ENCODE measurements at places on chromosomes 1 and 21.

- DNase-seq, result no peak
Measured at GRCh38 chr1:57064379-57065140, 98.7 kb upstream of the C8B start.

- peak; percentile 23 for DNase-seq
Measured at GRCh38 chr1:77538956-77539518, 143.4 kb downstream of the ZZZ3 start.

DNA sequence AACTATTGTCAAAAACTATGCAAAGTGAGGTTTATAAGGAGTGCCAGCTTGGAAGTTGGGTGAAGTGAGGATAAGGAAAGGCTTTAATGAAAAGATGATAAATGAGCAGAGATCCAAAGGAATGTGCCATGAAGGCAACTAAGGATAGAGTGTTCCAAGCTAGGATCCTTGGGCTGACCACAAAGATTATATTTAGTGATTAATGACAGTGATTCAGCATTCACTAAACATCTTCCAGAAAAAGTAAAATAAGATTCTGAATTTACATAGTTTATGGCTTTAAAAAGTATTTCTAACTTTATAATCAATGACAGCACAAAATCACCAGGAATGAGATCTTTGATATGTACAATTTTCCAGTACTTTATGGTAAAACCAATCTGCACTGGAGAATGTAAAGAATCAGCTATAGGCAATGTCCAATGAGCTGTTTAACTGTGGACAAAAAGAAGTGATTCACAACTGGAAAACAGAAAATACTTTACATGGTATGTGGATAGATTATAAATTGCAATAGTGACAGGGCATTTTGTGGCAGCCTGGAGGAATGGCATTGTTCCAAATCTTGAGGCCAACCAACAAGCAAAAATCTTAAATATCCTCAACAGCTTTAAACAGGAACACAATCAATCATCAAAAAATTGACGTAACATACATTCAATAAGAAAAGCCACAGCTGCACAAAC lies 91.2 kb upstream of the KCTD3 start:
- DNase-seq, result no peak

DNA sequence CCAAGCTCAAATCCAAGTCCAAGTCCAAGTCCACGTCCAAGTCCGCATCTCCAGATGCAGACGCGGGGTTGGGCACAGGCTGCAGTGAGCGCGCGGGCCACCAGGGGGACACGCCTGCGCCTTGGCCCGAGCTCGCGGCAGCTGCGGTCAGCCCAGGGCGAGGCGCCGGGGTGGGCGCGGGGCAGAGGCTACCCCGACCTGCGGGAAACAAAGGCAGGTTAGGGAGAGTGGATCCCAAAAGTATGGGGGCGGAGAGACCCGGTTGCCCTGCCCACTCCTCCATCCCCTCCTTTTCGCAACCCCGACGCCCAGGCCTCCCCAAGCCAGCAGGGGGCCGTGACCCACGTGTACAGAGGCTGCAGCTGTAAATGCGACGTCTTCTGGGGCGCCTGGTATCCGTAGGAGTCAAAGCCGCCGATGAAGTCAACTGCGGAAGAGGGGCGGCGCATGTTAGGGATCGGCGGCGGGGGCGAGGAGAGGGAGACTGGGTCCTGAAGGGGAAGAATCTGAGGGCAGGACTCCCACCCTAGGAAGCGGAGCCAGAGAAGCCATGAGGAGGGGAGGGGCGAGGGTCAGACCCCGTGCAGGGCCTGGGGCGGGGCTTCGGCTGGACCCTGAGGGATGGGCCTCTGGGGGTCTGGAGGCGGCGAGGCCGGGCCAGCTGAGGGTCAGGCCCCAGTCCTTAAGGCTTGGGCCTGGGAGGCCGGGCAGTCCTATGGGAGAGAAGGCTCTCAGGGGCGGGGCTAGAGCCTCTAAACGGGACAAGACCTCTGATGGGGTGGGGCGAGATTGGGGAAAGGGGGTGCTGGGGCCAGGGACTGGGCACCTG lies 58.0 kb downstream of the NKAIN1 start:
- DNase-seq, result peak; percentile 72

DNA sequence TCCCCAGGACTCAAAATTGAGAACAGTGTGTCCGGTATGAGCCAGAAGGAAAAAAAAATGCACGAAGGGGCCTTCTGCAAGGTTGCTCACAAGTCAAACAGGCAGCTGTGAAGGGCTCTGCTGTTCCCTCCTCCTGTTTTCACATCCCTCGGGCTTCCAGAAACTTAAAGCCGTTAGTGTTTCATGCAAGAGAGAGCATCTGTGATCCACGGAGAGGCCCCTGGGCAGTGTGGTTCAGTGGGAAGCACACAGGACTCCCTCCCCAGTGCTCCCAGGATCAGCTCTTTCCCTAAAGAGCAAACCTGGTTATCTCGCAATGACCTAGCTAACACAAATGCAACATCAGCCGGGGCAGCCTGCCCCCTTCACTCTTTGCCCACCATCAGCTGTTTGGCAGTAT lies 2.9 kb upstream of the MATN1 start:
- no peak for DNase-seq

DNA sequence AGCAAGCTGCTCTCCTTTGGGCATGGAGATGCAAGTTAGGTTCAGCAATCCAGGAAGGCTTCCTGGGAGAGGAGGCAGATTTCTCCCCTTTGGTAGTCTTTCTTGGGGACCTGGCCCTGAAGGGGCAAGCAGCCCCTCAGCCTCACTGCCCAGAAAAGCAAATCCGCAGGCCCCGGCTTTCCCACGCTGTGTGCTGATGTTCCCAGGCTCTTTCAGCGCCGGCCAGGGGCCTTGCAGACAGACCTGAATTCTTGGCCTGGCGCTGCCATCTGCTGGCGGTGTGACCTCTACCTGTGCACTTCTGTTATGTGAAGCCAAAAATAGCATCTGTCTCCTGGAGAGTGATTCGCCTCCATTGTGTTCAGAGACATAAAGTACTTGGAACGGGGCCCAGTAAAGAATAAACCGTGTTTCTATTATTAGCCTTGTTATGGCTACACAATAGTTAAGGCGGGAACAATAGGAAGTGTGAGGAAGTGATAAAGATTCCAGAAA lies 64.8 kb downstream of the ALPL start:
- peak; percentile 25 for DNase-seq

- peak; percentile 82 for DNase-seq
Measured at GRCh38 chr1:230167419-230167852, 100.4 kb downstream of the GALNT2 start.

GRCh38 chr1:212414328-212415106 lies at the start of gene PACC1:
TSS of gene PACC1 (minus strand) at chr1:212414886. CDS start at chr1:212414757, 129 bp downstream.
- peak; percentile 98 for DNase-seq

DNA sequence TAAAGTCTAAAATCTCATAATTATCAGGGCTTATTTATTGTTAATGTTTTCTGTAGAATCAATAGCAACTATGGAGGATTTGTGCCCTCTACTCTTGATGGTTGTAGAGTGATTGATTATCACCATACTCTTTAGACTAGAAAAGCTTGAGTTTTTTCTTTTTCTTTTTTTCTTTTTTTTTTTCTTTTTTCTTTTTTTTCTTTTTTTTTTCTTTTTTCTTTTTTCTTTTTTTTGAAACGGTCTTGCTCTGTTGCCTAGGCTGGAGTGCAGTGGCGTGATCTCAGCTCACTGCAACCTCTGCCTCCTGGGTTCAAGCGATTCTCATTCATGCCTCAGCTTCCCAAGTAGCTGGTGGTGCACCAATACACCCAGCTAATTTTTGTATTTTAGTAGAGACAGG lies 29.7 kb downstream of the TOR1AIP1 start:
- no peak for DNase-seq

GRCh38 chr1:7628273-7628672 lies 142.8 kb upstream of the VAMP3 start:
- DNase-seq, result no peak

GRCh38 chr1:89666640-89667039 lies 33.7 kb downstream of the LRRC8C start:
- no peak for DNase-seq

GRCh38 chr1:4734791-4735190 lies 80.4 kb downstream of the AJAP1 start:
- no peak for DNase-seq

- DNase-seq, result no peak
Measured at GRCh38 chr1:192958871-192959270, 100.3 kb downstream of the UCHL5 start.

GRCh38 chr1:8866792-8867415 lies 11.6 kb downstream of the ENO1 start:
- DNase-seq, result no peak

- DNase-seq, result no peak
Measured at GRCh38 chr1:10337436-10337835, 61.4 kb upstream of the PGD start.

DNA sequence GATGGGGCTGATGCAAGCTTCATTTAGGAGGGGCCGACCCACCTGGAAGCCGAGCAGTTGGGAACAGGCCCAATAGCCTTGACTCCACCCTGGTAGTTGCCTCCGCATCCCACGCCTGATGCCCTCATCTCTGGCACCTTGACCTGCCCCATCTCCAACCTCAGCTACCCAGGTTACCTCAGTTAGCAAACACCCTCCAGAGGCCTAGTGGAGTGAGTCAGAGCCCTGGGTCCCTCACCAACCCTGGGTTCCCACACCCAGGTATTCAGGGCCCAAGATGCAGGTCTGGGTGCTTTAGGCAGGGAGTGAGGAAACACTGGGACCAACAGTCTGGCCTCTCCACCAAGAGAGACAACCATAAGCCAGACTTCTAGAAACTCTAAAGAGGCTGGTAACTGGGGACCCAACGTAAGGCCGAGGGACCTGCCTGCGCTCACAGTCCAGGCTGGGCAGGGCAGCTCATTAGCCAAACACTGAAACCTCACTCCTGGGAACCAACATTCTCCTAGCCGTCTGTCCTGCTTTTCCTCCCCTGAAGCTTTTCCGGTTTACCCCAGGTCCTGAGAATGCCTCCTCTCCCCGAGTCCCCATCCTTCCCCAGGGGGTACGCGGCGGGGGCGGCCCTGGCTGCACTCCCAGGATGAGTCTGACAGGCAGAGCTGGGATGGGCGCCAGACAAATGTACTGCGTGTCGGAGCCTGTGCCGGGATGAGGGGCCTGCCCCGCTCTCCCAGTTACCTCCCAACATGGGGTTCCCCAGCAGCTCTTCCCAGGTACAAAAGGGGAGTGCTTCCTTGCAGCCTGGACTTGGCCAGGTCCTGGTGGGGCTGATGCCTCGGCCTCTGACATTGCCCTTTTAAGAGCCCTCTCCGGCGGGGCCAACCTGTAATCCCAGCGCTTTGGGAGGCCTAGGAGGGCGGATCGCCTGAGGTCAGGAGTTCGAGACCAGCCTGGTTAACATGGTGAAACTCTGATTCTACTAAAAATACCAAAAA lies 8.9 kb upstream of the CELSR2 start:
- no peak for DNase-seq

DNA sequence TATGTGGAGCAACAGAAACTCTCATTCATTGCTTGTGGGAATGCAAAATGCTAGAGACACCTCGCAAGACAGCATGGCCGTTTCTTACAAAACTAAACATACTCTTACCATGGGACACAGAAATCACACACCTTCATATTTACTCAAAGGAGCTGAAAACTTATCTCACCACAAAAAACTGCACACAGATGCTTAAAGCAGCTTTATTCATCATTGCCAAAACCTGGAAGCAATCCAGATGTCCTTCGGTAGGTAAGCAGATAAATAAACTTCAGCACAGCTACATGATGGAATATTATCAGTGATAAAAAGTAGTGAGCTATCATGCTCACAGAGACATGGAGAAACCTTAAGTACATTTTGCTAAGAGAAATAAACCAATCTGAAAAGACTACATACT lies 124.3 kb downstream of the RERE start:
- DNase-seq, result no peak

Data from germinal center (tissue), 1 donor.